ENCODE measurements at places on chromosomes 2 and 18.

- no peak for DNase-seq
Observed at GRCh38 chr2:127448526-127448925, 30.3 kb downstream of the PROC start.

GRCh38 chr2:205902041-205902899 is 183.7 kb downstream of the INO80D start:
- no peak for DNase-seq

DNA sequence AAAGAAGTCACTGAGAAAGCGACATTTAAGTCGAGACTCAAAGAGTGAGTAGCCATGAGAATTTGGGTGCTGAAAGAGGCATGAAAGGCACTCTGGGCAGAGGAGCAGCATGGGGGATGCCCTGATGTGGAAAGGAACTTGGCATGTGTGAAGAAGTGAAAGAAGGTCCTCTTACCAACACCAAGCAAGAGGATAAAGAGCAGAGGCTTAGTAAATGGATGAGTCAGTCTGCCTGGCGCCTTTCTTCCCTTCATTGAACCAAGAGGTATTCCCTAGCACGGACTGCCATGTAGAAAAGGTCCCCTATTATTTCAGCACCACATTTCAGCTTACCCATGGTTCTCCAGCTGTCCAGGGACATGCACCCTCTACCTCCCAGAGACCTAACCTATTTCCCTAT is 221.1 kb upstream of the NRP2 start:
- no peak for DNase-seq

DNA sequence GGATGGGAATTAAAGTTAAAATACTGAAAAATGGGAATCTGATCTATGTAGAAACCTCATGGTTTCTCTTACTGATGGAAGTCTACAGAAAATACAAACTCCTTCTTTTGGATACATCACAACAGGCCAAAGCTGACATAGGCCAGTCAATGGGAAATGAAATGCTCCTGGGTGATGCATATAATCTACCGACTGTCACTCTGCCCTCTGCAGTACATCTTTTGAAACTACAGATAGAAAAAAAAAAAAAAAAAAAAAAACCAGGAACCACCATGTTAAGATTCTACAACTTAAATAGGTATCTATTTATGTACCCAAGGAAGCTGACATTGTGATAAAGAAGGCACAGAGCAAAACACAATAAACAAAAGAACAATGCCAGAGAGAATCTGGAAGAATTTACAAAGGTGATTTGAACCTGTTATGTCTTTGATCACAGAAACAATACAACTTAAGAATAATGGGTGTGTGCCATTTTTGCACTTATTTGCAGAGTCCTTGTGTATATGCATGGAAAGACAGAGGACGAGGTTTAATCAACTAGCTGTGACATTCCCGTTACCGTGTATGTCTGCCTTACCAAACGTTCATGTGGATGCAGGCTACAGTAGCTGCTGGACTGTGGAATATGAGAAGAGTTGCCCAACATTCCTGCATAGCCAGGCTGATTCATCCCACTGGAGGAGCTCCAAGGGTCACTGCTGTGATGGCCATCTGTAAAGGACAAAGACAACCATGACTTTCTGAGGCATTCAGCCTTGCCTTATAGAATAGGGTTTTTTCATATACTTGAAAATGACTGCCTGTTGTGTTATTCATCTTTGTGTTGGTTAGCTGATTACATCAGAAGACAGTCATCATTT is 312.7 kb downstream of the TCF4 start:
- no peak for DNase-seq

GRCh38 chr2:203591642-203592041 is 56.5 kb upstream of the RAPH1 start:
- DNase-seq, result no peak

GRCh38 chr2:29718076-29718686 is 203.2 kb downstream of the ALK start:
- no peak for DNase-seq

DNA sequence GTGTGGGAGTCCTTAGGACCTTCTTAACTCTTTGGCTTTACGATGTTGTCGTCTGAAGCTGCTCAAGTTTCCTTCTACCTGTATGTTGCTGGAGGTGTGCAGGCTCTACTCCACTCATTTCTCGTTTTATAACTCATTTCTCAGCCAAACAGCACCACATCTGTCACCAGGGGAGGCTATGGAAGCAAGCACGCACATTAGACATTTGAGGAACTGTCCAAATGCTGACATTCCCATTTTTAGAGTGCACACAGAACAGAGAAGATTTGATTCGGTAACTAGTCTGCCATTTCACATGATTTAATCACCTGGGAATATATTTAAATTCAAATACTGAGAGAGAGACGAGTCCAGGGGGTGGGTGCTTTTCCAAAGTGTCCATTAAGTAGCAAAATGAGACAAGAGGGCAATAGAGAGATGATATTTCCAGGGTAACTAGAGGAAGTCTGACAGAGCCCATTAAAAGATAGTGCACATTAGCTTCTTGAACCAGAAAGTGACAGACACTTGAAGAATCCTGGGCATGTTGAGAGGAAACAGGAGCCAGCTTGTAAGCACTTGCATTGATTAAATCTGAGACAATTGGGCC is 793.3 kb downstream of the TDRD15 start:
- DNase-seq, result no peak

Measured in CD4-positive, alpha-beta T cell treated with Interleukin-2 at 100 ng/mL for 4 hours (primary cell).